ENCODE measurements at places on chromosomes 3 and 15.

DNA sequence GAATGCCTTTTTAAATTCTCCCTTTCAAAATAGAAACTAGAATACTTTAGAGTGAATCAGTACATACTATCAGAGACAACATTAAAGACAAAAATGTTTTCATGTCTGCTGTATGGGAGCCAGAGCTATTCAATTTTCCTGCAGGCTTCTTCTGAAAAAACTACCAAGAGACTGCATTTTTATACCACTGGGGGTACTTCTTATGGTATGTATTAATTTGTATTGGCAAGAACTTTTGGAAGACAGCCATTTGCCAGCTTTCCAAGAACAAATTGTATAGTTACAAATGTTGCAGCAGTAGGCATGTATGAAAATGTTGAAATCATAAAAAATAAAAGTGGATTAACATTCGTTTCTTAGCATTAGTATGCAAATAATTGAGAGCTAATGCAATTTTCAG lies 1010.0 kb upstream of the CADM2 start:
- no peak for DNase-seq

- DNase-seq, result no peak
Observed at GRCh38 chr3:41030220-41030619, 169.1 kb upstream of the CTNNB1 start.

GRCh38 chr3:70249509-70250160 lies 62.8 kb downstream of the MDFIC2 start:
- DNase-seq, result peak; percentile 32

DNA sequence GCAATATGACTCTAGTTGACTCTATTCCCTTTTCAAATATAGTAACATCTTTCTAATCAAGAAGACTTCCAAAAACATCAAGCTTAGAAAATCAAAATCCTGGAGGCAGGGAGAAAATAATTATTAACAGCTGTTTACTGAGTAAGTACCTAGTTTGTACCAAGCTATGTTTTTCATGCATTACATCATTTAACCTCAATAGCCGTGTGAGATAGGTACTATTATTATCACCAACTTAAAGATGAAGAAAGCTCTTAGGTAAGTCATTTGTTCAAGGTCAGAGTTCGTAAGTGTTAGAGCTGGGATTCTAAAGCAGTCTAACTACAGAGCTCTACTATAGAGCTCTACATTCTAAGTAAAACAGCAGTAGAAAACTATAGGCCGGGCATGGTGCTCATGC lies 41.6 kb downstream of the GSK3B start:
- no peak for DNase-seq

DNA sequence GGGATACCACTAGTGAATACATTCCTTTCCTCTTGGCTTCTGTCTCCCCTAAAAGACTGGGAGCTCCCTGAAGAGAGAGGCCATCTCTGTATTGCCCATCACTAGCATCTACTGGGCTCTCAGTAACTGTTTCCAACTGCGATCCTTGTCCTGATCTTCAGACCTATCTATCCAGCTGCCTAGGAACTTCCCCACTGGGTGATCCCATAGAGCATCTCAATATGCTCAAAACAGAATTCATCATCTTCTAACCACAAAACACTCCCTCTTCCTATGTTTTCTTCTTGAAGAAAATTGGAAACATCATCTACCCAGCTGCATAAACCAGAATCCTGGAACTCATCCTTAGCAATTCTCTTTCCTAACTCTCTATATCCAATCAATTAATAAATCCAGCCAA lies 54.6 kb downstream of the PLD1 start:
- no peak for DNase-seq

- DNase-seq, result no peak
Observed at GRCh38 chr15:67731112-67731721, 94.1 kb upstream of the SKOR1 start.

DNA sequence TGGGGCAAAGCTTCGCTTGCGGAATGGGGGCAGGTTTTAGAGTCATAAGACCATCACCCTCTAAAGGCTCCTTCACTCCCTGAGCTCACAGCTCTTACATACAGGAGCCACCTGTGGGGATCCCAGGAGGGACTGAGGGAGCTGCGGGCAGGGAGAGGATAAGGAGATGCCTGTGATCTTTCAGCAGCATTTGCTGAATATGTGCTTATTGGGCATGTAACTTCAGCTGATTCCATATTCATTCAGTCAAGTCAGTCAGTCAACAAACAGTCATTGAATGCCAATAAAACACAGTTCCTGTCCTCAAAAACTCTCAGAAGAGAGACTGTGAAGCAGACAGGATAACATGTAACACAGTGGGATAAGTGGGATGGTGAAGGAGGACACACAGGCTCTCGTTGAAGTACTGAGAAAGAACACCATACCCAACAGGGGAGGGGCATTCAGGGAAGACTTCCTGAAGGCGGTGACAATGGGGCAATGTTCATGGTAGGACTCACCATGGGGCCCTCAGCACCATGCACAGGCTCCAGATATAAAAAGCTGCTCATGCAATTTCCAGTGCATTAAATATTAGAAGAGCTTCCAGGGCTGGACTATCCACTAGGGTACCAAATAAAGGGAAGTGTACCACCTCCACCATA lies 240.9 kb downstream of the UACA start:
- no peak for DNase-seq

- DNase-seq, result no peak
Observed at GRCh38 chr3:193522473-193522872, 32.2 kb downstream of the ATP13A4 start.

DNA sequence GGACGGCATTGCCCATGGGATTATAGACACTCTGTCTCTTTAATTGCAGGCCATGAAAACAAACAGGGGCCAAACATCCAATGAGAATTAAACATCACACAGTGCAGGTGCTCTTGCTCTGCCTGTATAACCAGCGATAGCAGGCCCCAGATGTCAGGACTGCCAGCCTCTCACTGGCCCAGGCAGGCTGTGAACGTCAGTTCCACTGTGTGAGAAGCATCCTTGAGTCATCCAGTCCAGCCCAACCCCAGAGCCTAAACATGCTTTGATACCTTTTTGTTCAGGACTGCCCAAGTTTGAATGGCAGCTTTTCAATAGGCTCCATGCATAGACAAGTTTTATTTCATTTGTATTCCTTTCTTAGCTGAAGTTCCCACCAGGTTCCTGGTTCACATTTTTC lies 189.8 kb downstream of the SLCO3A1 start:
- DNase-seq, result no peak

DNA sequence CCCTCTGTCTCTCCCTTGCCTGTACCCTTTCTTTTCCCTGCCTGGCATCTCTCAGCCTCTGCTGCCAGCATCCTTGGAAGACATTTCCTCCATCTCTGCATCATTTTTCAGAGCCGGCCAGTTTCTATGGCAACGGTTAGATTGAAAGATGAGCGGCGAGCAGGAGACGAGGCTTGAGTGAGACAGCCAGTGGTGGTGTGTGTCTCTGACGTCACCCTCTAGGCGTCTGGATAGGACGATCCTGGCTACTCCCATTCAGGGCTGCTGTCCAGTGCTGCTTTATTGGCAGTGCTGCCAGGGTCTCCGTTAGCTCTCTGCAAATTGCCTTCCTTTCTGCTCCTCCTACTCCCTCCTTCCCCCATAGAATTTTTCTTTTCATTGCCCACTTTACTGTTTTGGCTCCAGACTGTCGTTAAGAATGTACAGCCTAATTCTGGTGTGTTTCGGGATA lies 57.9 kb downstream of the TRAK1 start:
- DNase-seq, result peak; percentile 91

DNA sequence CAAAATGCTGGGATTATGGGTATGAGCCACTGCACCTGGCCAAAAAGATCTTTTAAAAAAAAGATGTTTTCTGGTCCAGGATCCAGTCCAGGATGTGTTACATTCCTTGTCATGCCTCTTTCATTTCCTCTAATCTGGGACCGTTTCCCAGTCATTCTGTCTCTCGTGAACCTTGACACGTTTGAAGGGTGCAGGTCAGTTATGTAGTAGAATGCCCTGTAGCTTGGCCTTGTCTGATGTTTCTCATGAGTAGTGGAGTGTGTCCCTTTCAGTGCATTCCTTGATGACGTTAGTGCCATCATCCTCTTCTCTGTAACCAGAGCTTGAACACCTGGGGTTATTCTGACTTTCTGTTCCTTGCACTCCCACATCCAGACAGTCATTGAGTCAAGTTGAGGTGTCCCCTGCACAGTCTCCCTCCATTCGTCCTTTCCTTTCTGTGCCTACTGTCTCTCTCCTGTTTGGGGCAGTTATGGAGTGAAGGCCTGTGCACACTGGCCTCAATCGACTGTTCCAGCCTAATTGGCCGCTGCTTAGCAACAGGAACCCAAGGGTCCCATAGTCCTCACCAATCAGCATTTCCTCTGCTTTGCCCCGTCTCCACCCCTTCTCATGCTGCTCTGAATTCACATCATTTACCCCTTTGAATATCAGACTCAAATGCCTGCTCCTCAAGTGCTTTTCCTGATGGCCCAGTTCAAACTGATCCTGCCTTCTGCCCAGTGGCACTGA lies 5.5 kb downstream of the FAM81A start:
- no peak for DNase-seq

DNA sequence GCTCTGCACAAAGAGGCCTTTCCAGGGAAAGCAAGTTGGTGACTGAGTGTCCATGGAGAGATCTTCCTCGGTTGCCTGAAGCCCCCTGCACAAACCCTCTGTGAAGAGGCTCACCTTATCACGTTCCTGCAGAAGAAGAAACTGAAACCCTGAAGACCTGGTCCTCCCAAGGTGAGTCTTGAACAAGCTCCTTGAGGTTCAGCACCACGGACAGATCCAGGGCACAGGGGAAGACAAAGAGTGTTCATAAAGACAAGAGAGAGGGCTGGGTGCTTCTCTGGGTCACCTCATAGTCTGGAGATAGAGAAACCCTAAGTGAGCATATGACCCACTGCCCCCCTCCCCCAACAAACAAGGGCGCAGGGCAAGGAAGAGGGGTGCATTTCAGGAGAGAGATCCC lies 21.7 kb upstream of the TBC1D21 start:
- peak; percentile 54 for DNase-seq

- DNase-seq, result no peak
Observed at GRCh38 chr15:38176155-38176554, 76.5 kb upstream of the SPRED1 start.

DNA sequence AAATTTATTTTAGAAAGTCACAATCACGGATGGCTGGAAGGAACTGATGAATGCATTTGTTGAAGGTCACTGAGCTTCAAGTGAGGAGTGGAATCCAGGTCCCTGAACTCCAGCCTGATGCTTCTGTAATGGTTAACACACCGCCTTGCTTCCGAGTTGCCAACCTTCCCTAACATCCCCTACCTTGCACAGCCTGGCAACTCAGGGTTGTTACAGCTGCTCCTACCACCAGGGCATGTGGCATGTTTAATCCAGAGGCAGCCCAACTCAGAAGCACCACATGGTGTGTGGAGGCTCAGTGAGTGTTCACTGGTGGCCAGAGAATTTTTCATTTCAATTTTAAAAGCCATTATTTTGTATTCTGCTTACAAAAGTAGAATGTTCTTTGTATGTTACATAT lies 4.9 kb downstream of the TM2D3 start:
- DNase-seq, result no peak

DNA sequence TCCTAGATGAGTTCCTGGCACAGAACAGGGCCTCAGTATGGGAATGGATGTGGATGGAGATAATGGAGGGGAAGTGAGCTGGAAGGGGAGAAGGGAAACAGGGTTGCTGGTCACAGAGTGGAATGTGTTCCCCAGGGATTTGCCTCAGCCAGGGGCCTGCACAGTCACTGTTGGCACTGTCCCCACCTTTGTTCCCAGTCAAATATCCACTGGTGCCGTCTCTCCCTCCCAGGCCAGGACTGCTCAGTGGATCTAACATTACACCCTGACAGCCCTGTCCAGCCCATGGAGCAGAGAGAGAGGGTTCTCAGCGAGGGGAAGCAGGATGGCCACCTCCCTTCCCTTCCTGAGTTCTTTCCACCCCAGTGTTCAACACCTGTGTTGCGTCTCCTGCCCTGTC lies 1.5 kb upstream of the PPP1R2 start:
- DNase-seq, result no peak

DNA sequence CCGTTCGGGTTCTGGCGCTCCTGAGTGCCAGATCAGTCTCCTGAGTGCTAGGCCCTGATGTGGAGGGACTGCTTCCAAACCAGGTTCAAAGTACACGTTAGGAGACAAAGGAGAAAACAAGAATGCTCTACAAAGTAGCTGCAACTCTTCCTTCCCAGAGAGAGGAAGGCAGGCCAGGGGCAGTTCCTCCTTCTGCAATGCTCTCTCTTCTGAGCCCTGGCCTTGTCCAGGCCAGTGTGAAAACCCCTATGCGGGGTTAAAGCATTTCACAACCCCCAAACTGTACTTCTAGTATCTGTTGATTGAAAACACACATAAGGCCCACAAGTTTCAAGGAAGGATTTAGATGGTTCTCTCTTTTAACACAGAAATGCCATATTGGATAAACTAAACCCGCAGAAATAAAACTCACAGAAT lies 9.7 kb upstream of the CALML4 start:
- DNase-seq, result no peak

DNA sequence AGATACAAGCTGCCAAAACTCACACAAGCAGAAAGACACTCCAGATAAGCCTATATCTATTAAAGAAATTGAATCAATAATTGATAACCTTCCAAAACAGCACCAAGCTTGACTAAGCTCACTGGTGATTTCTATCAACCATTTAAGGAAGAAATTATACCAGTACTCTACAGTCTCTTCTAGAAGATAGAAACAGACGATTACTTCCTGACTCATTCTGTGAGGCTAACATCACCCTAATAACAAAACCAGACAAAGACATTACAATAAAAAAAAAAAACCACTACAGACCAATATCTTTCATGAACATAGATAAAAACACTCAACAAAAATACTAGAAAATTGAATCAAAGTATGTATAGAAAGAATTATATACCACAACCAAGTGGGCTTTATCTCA lies 20.2 kb downstream of the CHDH start:
- DNase-seq, result no peak

DNA sequence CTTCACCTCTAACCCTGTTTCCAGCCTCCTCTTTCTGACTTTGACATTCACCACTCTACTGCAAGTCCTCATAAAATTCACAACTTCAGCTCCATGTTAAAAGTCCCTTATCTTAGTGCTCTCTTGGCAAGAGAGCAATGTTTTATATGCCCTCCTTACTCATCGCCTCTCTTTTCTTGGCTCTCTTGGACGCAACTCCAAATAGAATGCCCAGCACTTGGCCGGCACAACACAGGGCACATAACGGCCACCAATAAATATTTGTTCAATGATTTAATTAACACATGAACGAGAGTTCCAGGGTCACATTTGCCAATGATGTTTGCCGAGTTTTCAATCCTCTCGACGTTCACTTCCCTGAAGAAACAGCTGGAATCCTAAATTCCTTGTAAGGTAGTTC lies 401.4 kb downstream of the ROBO1 start:
- DNase-seq, result no peak

DNA sequence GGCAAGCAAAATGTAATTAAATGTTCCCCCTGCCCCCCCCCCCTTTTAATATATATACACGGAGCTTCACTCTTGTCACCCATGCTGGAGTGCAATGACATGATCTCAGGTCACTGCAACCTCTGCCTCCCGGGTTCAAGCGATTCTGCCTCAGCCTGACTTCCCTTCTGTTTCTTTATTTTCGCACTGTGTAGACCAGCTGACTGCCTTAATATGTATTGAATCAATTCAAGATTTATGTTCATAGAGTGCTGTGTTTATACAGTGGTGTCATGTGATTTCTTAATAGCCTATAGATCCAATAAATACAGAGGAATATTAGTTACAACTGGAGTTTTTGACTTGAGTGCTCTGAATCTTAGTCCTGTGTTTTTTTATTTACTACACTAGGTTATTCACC lies 39.0 kb downstream of the SLC25A36 start:
- DNase-seq, result no peak

- DNase-seq, result no peak
Observed at GRCh38 chr15:59229453-59229852, 22.8 kb downstream of the LDHAL6B start.

All from right hindlimb (tissue), 1 donor.